ENCODE measurements at places on chromosomes 11 and 22. TPM values are rescaled to one million over a fixed set of nuclear protein-coding genes. Genes with fewer than 3 reads are reported as not detected.

Gene SIDT2
- total RNA-seq = 47.6 TPM

Gene FADS2
- 679 TPM for total RNA-seq

Gene TEX54
- total RNA-seq = not detected

Gene DDX10
- 48.8 TPM for total RNA-seq

Gene HBE1
- total RNA-seq = 3.2 TPM

Gene LRRC32
- total RNA-seq = 0.15 TPM

Gene CNTN5
- total RNA-seq = not detected

Gene KRTAP5-2
- not detected for total RNA-seq

Measured in Panc1 (cell line).